ENCODE measurements at places on chromosomes 11 and 22.

DNA sequence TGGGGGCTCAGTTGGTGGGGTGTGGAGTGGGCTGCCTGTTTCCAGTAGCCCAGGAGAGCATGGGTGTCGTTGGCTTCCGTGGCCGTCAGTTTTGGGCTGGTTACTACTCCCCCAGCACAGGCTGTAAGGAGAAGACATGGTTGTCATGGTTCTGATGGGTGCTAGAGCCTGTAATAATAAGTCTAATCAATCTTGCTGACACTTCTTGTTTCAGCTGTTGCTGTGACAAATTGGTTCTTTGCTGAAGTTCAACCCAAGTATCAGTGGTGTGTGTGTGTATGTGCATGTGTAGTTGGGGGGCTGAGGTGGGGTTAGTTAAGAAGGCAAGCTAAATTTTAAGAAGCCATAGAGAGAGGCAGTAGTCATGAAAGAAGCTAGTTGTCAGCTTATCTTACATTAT is 61.3 kb upstream of the DBX1 start:
- DNase-seq: no peak

GRCh38 chr22:34198976-34199375 is 278.7 kb upstream of the LARGE1 start:
- no peak for DNase-seq

- DNase-seq: no peak
Measured at GRCh38 chr22:19753090-19753842, 7.3 kb upstream of the TBX1 start.

- DNase-seq: no peak
Measured at GRCh38 chr11:128246810-128247594, 340.4 kb downstream of the ETS1 start.
